ENCODE measurements at places on chromosomes 1 and 21. TPM values are rescaled to one million over a fixed set of nuclear protein-coding genes. Genes with fewer than 3 reads are reported as not detected.

- DNase-seq: no peak
These were observed 101.7 kb downstream of the SSBP3 start for GRCh38 chr1:54304518-54304917.

The RNU1-3 gene
- polyA plus RNA-seq: not detected

The CTXND2 gene
- not detected for polyA plus RNA-seq

DNA sequence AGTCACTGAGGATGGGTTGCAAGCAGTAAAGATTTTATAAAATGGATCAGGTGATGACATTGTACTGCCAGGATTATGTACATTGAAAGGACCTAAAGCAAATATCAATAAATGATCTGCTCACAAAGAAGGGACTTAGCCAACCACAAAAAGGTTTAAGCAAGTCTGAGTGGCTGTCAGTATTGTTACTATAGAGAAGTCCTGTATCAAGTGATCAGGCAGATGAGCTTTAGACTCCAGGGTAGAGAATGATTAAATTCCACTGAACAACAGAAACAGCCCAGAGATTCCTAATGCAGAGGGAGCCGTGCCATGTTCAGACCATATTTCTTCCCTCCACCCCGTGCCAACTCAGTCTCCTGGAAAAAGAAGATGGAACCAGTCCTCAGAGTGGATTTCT is 138.9 kb downstream of the SETD4 start:
- DNase-seq: no peak

DNA sequence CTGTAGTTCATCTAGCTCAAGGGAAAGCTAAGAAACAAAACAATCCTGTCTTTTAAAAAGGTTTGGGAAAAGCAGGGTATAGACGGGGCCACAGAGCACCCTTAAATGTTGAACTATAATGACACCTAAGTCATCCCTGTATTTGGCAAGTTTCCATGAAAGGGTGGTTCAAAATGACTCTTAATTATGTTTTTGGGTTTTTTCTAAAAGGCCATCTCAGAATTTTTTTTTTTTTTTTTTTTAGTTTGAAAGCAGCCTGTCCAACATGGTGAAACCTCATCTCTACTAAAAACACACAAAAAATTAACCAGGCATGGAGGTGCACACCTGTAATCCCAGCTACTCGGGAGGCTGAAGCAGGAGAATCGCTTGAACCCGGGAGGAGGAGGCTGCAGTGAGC is 22.2 kb downstream of the TOMM20 start:
- DNase-seq: no peak

The CELA2B gene
- polyA plus RNA-seq: 0.21 TPM

DNA sequence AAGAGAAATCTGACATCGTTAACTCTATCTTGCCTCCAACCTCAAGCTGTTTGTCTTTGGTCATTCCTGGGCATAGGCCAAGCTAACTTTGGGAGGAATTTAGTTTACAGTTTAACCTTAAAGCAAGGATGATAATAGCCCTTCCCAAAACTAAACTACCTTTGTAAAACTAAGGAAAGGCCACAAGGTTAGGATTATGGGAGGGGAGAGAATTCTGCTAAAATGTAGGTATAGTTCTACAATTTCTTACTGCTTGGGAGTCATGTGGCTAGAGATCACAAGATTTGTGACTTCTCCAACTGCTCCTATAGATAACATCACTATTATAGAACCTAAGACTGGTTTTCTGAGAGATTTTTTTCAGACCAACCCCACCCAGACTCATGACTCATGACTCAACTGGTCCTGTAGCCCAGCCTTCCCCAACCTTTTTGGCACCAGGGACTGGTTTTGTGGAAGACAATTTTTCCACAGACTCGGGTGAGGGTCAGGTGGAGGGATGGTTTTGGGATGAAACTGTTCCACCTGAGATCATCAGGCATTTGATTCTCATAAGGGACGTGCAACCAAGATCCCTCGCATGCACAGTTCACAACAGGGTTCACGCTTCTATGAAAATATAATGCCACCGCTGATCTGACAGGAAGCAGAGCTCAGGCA is 70.7 kb upstream of the MUTYH start:
- DNase-seq: no peak

The FABP3 gene
- 70.8 TPM for polyA plus RNA-seq

Measured in right renal pelvis (tissue), 4 donors.